Adipocyte (in vitro differentiated cells): ENCODE measurements at places on chromosomes 6 and 20.

- DNase-seq = no peak
Observed at GRCh38 chr6:125156496-125156895, 2.9 kb downstream of the TPD52L1 start.

DNA sequence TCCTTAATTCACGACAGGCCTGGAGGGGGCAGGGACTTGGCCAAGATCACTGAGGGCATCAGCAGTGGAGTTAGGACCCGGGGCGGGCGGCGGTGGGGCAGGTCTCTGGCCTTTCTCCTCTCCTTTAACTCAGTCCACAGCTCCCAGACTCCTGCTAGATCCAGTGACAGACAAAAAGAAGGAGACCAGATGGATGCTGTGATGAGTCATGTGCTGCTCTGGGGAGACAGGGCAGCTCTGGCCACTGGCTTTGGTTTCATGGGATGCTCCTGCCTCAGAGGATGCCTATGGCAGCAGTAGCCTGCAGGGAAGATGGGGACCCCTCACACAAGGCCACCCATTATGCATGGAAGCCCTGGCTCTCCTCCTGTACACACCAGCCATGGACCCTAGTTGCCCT is 20.5 kb downstream of the EPB41L1 start:
- DNase-seq = no peak

- no peak for DNase-seq
Observed at GRCh38 chr6:29941016-29941415, 1.3 kb upstream of the HLA-A start.

- DNase-seq = no peak
Observed at GRCh38 chr6:42925248-42925857, 3.9 kb upstream of the CNPY3 start.

DNA sequence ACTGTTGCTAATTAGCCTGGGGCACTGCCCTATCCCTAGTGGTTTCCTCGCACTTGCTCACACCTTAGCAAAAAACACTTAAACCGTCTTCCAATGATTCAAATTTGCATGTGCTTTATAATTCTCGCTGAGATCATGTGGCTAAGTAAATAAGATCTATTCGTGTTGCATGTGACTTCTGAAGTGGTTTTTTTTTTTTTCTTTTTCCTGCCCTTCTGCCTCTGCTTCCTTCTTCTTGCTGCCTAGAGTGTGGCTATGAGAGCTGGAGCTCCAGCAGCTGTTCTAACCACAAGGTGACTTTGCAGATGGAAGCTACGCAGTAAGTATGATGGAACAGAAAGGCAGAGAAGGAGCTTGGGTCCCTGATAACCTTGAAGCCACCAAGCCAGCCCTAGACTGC is 36.5 kb downstream of the SULF2 start:
- DNase-seq = no peak

GRCh38 chr20:24828992-24829648 is 119.9 kb upstream of the CST7 start:
- DNase-seq = no peak

DNA sequence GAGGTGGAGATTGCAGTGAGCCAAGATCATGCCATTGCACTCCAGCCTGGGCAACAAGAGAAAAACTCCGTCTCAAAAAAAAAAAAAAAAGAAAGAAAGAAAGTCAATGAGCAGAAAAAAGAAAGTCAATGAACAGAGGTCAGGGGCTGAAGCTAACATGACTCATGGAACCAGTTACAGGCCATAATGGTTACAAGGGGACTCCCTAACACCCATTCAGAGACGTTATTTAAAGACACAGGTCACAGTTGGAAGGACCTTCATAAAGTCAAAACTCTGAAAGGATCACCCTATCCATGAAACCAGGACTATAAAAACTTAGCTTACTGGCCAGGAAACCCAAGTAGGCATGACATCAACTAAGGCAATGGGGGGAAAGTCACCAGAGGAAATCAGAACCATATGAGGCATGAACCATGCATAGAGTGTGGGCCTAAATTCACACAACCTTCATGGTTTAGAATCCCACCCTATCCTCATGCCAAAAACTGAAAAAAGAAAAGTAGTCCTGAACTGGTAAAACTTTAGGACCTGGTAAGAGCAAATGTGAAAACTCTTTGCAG is 18.2 kb downstream of the FBXL4 start:
- no peak for DNase-seq

- no peak for DNase-seq
Observed at GRCh38 chr6:166751051-166751595, 124.1 kb upstream of the RPS6KA2 start.

DNA sequence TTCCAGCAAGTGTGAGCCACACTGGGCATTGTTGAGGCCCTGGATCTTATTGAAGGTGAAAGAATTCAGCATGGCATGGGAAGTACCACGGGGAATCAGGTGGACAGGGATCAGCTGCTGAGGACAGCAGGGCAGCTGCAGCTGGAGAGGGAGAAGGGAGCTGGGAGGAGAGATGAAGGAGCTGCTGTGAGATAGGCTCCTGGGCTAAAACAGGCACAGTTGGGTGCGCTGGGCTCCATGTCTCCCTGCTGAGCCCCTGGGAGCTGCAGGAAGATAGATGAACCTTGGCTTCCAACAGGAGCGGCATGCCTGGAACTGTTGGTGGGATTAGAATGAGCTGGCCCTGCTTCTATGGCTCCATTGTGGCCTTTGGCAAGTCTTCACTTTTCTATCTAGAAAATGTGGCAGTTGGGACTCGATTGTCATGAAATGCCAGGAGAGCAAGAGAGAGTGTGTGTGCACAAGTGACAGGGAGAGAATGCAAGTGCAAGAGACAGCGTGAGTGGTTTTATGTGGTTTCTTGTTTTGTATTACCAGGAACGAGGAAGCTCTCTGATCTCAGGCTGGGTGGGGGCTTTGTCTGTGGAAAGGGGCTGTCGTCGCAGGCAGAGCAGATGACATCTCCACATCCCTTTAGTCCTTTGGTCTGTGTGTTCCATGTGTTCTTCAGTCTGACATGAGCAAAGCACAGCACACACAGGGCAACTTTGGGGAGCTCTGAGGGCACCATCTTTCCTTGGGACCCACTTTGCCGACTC is 20.4 kb downstream of the SNPH start:
- DNase-seq = no peak

DNA sequence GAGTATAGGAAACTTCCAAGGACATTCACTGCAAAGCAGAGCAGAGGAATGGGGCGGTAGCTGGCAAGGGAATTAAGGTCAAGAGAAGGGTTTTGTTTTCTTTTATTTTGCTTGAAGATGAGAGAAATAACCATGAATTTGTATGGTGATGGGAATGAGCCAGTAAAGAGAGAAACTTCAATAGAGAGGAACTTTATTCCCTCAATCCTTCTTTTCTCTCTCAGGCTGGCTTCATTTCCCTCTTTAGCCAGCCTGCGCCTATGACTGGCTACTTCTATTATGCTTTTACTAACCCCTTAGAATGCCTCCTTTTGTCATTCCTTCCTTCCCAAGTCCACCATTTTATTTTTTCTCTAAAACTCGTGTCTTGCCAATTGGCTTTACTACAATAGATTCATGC is 101.4 kb upstream of the CEP85L start:
- DNase-seq = no peak

GRCh38 chr20:43919686-43920403 is 5.2 kb downstream of the TOX2 start:
- no peak for DNase-seq

- DNase-seq = no peak
Observed at GRCh38 chr6:153150752-153151440, 19.8 kb upstream of the RGS17 start.

- DNase-seq = peak; percentile 45
Observed at GRCh38 chr20:53550280-53551187, 43.1 kb downstream of the ZNF217 start.

DNA sequence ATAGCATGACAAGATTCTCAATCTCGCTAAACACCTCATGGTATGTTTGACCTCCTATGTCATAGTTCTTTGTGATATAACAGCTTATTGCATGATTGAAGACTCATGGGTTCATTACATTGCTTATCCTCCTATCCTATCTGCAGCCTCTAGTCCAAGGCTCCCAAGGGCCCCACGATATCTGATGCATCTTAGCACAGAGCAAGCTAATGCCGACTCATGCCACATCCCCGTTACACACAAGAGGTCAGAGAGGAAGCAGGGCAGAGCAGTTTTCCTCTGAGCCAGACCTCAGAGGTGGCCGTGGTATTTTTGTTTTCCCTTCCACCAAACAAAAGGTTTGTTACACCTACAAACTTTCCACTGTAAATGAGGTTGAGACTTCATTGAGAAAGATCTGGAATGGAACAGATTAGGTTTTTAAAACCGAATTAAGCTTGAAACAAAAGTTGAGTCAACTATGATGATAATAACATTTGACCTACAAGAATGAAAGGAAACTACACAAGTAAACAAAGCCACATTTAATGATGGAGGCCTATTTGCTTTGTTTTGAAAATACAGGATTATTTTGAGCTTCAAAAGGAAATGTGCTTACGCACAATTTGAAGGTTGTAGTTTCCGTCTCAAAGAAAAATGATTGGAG is 133.9 kb upstream of the MYLIP start:
- DNase-seq = no peak

- no peak for DNase-seq
Observed at GRCh38 chr6:130520221-130520620, 154.4 kb downstream of the TMEM200A start.

GRCh38 chr20:4280731-4281130 is 265.4 kb upstream of the RNF24 start:
- DNase-seq = no peak

GRCh38 chr6:17768388-17768787 is 61.7 kb upstream of the NUP153 start:
- peak; percentile 46 for DNase-seq

GRCh38 chr6:27866357-27867050 is 45.7 kb downstream of the OR2B2 start:
- DNase-seq = peak; percentile 86

DNA sequence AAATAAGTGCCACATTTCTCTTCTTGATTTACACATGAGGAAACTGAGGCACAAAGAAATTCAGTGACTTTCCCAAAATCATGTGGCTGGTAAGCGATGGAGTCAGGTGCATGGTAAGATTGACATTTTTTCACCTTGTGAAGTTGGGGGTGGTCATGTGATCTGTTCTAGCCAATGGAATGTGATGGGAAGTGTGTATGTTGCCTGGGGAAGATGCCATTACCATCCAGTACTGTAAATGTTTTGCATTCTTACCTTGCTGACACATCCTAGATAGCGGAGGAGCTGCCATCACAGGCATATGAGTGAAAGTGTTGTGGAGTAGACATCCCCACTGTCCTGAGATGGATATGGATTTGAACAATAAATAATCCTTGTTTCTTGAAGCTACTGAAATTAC is 499.6 kb upstream of the SULF2 start:
- DNase-seq = no peak

GRCh38 chr20:57249073-57249472 is 17.4 kb downstream of the BMP7 start:
- no peak for DNase-seq

DNA sequence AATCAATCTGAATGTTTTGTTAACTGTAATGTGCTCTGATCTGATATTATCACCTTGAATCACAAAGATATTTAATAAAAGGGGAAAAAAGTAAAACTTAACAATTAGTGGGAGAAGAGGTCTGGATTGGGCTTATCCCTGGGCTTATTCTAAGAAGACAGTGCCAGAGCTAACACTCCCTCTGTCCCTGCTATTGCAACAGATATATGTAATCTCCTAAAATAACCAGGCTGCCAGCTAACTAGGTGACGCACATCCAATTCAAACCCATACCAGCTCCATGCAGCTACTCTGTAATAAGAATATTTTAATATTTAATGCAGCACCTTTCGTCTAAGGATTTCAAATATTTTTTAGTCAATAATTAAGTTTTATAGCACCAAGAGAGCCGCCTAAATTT is 330.1 kb upstream of the MARCKS start:
- DNase-seq = no peak

DNA sequence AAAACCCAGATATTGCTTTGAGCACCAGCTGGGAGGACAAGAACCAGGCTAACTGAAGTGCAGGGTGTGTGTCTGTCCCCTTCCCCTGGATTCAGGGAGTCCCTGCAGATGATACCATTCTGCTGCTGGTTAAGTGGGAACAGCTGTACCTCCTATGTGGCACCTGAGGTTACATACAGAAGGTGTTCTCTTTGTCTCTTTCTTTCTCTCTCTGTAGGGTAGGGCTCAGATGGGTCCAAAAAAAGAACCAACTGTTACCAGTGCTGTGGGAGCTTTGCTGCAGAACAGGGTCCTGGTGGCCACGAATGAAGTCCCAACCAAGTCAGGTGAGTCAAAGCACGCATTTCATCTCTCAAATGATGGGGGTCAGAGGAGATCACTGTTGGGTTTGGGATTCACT is 38.6 kb downstream of the ZC2HC1B start:
- DNase-seq = no peak

GRCh38 chr6:7615611-7616383 is 25.8 kb downstream of the SNRNP48 start:
- DNase-seq = peak; percentile 81

- DNase-seq = no peak
Observed at GRCh38 chr6:38783443-38784228, 68.5 kb downstream of the DNAH8 start.

DNA sequence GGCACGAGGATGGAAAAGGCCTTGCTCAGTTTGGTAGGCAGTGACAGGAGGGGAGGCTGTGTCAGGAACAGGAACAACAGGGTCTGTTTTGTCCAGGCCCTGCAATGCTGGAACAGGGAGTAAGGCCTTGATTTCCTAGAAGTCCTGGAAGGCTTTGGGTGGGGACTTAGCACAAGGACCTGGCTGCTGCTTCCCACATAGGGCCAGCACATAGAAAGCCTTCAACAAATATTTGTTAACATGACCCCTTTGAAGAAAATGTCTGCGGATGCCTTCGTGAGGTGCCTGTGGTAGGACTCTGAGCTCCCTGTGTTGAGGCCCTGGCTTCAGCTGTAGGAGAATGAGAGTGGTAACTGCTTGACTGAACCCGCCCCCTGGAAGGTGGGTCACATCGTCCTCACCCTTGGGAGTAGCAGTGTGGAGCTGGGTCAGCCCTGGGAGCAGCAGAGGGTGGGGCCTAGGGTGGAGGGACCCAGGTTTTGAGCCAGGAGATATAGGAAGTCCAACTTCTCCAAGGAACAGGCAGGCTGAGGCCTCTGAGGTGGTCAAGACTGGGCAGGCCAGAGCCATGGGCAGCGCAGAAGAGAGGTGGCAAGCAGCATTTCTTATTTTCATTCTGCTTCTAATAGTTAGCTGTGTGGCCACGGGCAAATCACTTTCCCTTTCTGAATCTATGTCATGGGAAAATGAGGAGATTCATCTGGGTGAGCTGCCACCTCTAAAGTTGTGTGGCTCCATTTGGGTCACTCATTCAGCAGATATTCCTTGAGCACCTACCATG is 50.0 kb downstream of the CNBD2 start:
- no peak for DNase-seq
